ENCODE measurements at places on chromosomes 6 and 20.

GRCh38 chr6:92364948-92365541 lies 1054.3 kb downstream of the EPHA7 start:
- no peak for DNase-seq

DNA sequence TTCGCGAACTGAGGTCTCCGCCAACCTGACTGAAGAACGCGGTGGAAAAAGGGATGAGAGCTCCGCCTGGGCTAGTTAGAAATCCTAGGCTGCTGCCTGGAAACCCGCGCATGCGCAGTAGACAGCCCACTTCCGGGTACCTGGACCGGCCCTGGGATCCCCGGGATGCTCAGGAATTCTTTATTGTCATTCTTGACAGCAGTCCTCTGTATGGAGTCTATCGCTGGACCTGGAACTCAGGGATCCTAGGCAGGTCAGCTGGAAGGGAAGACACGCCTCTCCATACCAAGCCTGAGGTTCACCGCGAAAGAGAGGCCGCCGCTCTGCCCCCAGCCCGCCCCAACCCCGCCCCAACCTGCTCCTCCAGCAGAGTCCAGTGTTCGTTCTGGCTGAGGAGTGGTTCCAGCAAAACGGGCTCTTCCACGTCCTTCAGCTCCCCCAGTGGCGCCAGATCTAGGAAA lies 1379.2 kb upstream of the DEFB115 start:
- no peak for DNase-seq

DNA sequence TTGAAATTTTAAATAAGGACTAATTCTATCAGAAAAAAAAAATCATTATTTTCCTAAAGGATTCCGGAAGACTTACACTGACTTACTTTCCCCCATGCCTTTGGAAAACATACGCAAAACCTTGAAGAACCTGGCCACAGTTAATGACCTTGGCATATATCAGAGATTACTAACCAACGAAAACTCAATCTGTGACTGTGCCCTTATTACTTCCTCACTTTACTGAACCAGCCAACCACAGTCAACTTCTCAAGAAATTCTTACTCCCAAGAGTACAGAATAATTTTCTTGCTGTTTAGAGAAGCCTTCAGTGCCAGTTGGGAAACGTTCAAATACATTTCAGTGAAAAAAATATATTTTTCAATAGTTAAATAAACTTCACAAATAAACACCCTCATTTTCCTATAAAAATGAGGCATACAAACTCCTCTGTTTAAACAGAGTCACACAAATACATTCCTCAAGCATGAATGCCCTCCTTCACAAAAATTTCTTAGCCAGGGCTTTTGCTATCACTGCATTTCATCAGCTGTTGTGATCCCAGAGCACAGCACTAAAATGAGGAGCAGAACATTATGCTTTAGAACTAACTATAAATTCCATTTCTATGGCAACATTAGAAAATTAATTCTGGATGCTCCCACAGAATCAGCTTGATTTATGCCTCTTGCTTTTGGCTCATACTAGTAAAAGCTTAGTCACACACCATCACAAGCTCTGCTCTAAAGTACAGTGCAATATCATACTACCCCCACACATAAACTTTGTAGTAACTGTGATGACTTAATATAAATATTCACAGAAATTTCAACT lies 117.6 kb downstream of the DST start:
- no peak for DNase-seq

DNA sequence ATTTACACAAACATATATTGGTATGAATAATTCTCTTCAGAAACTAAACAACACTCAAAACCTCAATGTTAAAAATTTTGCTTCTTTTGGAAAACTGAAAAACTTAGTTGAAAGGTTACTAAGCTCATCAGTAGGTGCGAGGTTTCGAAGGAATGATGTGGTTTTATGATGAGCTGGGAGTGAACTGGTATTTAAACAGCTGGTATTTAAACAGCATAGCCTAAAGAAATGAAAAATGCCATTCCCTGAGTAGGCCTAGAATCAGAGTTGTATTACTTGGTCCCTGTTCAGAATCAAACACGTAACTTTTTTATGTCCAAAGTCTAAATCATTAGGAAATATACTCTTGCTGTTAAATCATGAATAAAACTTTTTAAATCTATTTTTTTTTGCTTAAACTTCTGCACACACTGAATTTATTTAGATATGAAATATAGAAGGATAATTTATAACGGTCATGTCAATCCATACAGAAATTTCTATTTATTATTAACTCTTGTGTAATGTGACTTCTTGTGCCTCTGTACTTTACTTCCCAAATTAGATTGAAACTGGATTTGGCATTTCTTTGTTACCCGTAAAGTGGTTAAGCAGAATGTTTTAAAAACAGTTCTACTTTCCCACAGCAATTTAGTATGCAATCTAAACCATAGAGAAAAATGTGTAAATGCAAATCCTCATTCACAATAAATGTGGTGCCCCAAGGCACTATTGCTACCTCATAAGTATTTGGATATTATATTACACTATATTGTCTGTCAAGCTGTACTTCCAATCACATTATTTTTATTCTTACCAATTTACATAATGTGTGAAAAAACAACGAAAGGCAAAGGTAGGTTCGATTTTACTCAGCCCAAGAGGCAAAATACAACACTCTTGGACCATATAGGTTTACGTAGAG lies 124.1 kb downstream of the HS3ST5 start:
- DNase-seq: no peak

DNA sequence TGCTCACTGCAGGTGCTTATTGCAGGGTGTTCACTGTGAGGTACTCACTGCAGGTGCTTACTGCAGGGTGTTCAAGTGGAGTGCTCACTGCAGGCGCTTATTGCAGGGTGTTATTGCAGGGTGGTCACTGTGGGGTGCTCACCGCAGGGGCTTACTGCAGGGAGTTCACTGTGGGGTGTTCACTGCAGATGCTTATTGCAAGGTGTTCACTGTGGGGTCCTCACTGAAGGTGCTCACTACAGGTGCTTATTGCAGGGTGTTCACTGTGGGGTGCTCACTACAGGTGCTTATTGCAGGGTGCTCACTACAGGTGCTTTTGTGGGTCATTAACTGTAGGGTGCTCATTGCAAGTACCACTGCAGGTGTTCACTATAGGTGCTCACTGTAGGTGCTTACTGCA lies 20.2 kb downstream of the APMAP start:
- no peak for DNase-seq

GRCh38 chr20:49210101-49210756 lies 9.0 kb upstream of the DDX27 start:
- no peak for DNase-seq

GRCh38 chr6:158042245-158042798 lies 60.7 kb downstream of the SYNJ2 start:
- DNase-seq: no peak

DNA sequence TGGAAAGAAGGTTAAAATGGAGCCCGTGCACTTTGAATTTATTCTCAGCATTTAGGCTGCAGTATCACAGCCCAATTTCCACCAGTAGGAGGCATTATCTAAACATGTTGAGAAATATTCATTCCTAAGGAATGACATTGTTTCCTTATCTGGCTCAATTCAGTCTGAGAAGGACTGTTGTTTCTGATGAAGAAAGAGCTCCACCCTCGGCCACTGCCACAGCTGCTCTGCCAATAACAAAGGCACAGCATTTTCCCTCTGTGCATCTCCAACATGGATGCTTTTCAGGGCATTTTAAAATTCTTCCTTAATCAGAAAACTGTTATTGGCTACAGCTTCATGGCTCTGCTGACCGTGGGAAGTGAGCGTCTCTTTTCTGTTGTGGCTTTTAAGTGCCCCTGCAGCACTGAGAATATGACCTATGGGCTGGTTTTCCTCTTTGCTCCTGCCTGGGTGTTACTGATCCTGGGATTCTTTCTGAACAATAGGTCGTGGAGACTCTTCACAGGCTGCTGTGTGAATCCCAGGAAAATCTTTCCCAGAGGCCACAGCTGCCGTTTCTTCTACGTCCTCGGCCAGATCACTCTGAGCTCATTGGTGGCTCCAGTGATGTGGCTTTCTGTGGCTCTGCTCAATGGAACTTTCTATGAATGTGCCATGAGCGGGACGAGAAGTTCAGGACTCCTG lies at the start of gene CALHM5:
TSS of gene CALHM5 (plus strand) at position 216 of the 687 bp plus-strand sequence. CDS start at position 274, 58 bp downstream.
- DNase-seq: no peak

GRCh38 chr6:56073315-56073714 lies 174.1 kb downstream of the COL21A1 start:
- DNase-seq: no peak

GRCh38 chr20:47143657-47144056 lies 212.8 kb downstream of the ZMYND8 start:
- DNase-seq: no peak

DNA sequence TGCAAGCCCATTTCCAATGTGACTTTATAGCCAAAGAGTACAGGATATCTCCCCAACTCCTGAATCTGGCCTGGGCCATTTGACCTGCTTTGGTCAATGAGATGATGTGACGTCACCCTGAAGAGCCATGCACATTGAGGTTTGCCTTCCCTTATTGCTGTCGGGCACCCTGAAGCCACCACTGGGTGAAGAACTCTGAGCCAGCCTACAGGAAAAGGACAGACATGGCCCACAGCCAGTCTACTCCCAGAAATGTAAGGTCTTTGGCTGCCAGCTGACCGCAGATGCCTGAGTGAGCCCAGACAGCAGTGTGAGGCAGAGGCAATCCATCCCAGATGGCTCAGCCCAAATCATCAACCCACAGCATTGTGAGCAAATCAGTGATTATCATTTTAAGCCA lies 3.7 kb upstream of the SYNDIG1 start:
- DNase-seq: no peak

- no peak for DNase-seq
Observed at GRCh38 chr6:156864557-156864956, 87.4 kb downstream of the ARID1B start.

DNA sequence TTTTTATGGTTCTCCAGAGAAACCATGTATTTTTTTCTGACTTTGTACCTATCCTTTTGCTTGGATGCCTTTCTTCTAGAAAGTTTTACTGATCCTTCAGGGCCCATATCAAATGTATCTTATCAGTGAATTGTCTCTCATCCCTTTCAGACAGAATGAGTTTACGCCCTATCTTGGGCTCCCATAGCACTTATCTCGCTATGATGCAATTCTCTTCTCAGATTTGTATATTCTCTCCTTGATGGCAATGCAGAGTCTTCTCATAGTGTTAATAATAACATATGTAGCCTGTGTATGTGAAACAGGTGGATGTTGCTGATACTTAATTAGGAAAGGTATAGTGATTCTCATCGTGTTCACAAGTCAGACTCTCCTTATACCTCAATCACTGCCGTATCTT lies 336.2 kb downstream of the UTRN start:
- no peak for DNase-seq

GRCh38 chr20:43558412-43559146 lies at the start of gene SGK2:
Gene SGK2, plus strand, starts transcription at chr20:43559027. Its CDS starts 7,469 bp downstream, at chr20:43566496.
- no peak for DNase-seq

- no peak for DNase-seq
Observed at GRCh38 chr20:56249956-56250355, 1.4 kb downstream of the MC3R start.

DNA sequence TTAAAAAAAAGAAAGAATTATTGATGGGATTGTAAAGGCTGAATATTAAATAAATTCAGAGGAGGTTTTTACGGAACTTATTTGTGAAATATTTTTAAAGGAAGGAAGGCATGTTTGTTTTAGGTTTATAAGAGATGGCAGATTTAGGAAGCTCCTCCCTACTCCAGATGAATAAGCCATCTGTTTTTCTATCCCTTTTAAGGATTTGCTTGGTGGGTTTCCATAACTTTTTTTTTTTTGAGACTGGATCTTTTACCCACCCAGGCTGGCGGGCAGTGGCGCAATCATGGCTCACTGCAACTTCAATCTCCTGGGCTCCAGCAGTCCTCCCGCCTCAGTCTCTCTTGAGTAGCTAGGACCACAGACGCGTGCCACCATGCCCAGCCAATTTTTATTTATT lies 30.4 kb downstream of the PTPRA start:
- no peak for DNase-seq

DNA sequence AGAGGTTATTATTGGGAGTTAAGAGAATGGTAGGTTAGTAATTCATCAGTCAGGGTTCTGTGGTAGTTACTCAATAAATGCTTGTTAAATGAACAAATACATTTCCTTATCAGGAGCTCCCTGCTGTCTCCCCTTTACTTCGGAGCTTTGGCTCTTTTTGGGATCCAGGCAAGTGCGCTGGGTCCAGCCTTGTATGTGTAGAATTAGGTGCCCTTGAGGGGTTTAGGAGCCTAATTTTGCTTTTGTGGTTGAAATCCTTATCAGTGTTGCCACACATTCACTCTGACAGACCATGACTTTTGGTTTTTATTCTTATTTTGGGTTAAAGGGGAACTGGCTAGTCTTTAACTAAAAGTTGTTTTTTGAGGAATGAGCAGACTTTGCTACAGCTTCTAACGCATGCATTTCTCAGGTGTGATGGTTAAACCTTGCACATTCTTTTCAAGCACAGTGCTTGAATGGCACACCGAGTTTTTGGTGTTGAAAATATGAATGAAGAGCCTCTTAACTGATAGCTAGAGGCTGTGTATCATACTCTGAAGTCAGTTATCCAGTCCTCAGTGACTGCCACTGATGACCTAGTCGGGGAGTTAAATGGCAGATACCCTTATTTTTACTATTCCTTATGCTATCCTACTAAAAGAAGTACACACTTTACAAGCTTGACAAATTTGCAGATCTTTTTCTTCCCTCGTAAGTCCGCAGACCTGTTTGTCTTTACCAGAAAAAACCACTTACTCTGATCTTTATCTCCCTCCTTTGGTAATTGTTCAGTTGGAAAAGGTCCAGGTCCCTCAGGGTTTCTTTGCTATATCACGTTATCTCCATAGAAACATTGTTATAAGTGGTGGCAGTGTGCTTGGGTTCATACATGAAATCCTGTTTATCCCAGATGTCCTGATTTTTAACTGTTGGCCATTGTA lies 50.7 kb upstream of the PLCG1 start:
- DNase-seq: no peak

- DNase-seq: no peak
Observed at GRCh38 chr6:20652299-20653084, 118.2 kb downstream of the CDKAL1 start.

GRCh38 chr20:61353261-61354000 lies 101.4 kb downstream of the CDH4 start:
- DNase-seq: no peak

DNA sequence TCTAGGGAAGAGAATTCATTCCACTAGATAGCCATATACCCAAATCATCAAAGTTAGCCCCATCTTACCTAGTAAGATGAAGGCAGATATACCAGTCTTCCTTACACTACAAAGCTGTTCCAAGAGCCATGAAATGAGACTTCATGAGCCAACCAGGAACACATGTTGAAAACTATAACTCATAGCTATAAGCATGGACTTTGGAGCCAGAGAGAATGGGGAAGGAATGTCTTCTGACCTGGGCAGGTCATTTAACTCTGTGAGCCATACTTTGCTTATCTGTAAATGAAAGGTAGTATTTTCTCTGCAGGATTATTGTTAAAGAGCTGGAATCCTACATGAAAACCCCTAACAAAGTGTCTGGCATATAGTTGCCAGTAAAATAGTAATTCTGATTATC lies 27.3 kb downstream of the ADGRF5 start:
- no peak for DNase-seq

GRCh38 chr6:133978896-133979240 lies 25.8 kb downstream of the TBPL1 start:
- no peak for DNase-seq

GRCh38 chr6:51468704-51469103 lies 618.7 kb downstream of the PKHD1 start:
- DNase-seq: no peak
